ENCODE measurements at places on chromosomes 2 and 18.

DNA sequence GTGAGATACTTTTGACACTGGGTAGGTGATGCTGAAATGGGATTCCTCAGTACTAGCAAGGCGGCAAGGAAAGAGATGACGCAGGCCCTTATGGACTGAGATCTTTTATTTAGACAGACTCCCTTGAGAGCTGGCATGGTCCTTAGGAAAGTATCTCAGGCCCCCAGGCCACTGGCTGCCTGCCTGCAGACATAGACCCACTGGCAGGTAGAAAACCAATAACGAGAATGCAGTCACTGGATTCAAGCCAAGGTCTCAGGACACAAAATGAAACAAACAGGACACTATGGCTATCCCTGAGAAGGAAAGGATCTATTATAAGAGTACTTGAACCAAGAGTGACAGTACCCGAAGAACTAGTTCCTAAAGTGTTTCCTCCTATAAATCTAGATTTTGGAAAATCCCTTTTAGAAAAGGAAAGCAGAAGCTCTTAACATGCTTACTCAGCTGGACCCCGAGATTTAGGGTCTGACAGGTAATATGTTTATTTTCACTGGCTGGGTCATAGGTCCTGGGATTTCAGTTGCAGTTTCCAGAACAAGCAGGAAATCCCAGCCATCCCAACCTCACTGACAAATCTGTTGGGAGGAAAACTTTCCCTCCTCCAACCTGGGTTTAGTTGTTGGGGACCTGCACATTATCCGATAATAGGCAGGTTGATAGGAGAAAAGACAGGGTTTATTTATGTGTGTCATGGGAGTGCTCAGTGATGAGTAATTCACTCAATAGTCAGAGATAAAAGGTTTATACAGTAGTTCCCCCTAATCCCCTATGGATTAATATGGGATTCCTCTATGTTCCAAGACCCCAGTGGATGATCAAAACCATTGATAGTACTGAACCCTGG is 44.5 kb downstream of the COMMD1 start:
- no peak for DNase-seq

DNA sequence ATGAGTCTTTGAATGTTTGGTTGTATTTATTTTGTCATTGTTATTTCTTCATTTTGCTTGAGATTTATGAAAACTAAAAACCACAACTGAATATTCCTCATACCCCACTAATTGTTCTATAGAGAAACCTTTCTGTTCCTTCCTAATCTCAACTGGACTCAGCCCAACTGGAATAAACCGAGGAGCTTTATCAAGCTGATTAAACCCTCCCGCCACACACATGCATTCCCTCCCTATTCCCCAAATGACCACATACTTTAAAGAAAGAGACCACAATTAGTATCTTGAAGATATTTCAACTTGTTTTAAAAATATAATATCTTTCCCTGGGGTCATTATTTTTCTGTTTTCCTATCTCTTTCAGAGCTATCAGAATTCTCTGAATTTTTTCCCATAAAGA is 107.5 kb downstream of the OSR1 start:
- DNase-seq, result no peak

- DNase-seq, result no peak
Observed at GRCh38 chr2:105455488-105456003, 56.7 kb upstream of the FHL2 start.

DNA sequence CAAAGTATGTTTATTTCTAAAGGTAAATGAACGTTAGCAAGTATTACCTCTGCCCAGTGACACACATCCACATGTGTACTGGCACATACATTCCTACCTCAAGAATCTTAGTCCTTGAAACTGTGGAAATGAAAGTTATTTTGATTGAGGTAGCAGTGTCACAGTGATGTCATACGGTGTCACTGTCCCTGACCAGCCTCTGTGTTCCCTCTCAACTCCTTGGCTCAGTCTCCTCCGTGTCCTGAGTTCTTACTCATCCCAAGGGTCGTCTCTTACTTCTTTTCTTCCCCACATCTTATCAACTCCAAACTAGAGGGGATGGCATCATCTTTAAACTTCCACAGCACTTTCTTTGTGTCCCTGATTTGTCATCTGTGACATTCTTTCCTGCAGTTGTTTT is 3.3 kb downstream of the NCK2 start:
- DNase-seq, result no peak

GRCh38 chr2:227717687-227718567 is at the start of gene SLC19A3:
Gene SLC19A3 (minus strand): TSS chr2:227718028. CDS start chr2:227702318, 15,710 bp downstream.
- no peak for DNase-seq

- no peak for DNase-seq
Observed at GRCh38 chr18:48800466-48800865, 150.3 kb downstream of the SMAD7 start.

Data from stimulated activated naive CD4-positive, alpha-beta T cell treated with Interleukin-2 at 50 U/mL for 16 hours (primary cell).